Heart right ventricle (tissue), 16 donors: ENCODE measurements at places on chromosomes 5 and 9. TPM values are rescaled to one million over a fixed set of nuclear protein-coding genes. Genes with fewer than 3 reads are reported as not detected.

TNC gene
- total RNA-seq = 0.41 TPM

DNA sequence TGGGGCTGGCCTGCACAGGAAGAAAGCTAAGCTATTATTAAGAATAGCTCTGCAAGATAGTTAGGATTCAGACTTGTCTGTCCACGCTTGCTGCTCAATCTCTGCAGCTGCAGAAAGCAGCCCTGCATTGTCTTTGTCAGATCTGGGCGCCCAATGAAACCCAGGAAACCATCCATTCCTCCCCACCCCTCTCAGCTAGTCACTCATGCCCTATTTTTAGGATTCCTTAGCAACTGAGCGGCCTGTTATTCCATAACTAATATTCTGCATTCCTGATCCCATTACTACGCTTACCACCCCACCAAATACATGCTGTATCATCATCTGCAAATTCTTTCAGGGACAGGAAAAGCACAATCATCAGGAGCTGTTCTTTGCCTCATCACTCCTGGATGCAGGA is 52.9 kb upstream of the APC start:
- DNase-seq = peak; percentile 11

GRCh38 chr5:102583276-102584124 is 84.7 kb upstream of the SLCO6A1 start:
- no peak for DNase-seq

DNA sequence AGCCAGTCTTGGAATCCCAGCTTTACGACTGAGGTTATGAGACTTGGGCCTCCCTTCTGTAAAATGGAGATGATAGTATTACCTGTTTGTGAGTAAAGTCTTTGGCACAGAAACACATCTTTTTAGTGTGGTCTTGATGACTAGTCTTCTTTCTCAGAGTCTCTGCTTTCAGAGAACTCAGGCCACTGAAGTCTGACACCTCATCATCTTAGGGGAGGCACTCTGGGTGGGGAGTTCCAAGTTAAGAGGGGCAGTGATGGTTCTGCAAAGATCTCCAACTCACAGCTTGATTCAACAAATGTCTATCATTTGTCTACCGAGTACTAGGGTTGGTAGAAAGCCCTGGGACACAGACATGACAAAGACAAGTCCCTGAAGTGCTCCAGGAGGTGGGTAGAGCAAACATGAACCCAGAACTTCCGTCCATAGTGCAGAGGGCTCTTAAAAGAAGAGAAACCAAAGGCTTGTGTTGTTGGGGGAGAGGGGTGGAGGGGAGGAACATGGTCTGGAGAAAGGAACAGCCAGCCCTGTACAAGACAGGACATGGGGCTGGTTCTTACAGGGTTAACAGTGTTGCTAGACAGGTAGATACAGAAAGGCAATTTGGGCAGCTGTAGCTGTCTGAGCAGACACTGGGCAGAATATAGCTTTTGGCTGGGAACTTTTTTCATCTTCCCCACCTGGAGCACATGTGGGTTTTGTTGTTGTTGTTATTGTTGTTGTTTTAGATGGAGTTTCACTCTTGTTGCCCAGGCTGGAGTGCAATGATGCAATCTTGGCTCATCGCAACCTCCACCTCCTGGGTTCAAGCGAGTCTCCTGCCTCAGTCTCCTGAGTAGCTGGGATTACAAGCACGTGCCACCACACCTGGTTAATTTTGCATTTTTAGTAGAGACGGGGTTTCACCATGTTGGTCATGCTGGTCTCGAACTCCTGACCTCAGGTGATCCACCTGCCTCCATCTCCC is 2.6 kb upstream of the CD14 start:
- DNase-seq = no peak

DNA sequence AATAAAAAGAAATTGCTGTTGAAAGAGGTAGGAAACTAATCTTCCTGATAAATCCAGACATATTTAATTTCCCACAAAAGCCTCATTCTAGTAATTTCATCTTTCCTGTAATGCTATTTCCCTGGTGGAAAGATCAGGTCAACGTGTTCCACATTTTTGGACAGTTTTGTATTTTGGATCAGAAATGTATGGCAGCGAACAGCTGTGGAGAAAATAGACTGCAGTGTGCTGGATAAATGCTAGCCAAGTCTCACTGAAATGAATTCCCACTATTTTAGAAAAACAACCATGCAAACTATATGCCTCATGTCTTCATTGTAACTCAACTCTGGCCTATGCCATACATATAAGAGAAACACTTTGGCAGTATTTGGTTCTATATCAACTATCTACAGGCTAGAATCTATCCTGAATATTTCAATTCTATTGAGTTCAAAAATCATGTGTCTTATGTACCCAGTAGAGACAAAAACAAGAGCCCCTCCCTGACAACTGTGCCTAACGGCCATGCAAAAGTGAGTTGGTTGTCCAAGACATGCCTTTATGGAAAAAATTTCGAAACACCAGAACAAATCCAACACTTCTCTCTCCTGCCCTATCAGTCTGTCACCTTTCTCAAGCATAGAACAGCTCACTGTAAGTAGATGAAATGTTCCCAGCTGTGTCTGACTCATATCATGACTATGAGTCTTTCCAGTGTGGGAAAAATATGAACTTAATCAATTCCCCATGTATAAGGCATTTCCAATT is 191.3 kb upstream of the NREP start:
- DNase-seq = no peak

SLC6A18 gene
- not detected for total RNA-seq

PCDHGA1 gene
- total RNA-seq = 2.3 TPM

PCDHB12 gene
- 0.87 TPM for total RNA-seq

GABRA6 gene
- not detected for total RNA-seq

DNA sequence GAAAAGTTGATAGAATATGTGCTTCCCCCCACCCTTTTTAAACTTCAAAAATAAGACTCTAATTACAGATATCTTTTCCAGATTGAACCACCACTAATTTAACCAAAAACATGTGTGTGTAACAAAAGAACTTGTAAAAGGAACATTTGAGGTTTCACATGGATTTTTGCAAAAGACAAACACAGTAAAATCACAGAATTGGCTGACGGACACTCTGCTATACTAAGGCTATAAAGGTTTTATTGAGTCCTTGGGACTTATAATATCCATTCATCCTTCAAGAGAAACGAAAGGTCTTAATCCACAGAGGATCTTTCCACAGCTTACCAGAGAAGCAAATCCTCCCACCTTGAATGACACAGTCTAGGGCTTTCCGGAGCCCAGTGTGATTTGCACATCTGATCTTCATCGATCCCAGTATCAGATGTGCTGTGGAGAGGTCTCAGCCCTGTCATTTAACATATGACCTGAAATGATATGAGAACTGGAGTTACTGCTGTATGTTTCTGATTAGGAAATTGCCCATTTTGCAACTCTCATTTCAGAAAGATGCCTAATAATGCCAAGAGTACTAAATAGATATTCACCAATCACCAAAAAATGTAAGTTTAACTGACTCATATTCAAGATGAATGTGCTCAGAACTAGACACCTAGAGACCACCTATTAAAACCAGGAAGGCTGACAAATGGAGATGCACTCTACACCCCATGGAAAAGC is 256.5 kb upstream of the FBXL7 start:
- no peak for DNase-seq

DNA sequence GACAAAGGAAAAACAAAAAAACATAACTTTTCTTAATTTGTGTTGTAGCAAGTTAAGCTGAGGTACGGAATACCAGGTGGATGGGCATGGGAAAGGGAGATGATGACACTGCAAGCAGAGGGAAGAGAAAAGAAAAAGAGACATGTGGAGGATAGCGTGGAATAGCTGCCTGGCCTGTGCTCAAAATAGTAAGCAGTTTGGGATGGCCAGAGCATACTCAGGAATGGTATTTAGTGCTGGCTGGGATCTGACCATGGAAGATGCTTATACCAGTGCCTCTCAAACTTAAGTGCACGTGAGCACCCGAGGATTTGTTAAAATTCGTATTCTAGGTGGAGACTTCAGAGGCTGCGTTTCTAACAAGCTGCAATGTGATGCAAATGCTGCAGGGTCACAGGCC is 41.3 kb downstream of the LNPEP start:
- peak; percentile 13 for DNase-seq

GRCh38 chr5:98443881-98444280 is 329.6 kb upstream of the RGMB start:
- no peak for DNase-seq

DNA sequence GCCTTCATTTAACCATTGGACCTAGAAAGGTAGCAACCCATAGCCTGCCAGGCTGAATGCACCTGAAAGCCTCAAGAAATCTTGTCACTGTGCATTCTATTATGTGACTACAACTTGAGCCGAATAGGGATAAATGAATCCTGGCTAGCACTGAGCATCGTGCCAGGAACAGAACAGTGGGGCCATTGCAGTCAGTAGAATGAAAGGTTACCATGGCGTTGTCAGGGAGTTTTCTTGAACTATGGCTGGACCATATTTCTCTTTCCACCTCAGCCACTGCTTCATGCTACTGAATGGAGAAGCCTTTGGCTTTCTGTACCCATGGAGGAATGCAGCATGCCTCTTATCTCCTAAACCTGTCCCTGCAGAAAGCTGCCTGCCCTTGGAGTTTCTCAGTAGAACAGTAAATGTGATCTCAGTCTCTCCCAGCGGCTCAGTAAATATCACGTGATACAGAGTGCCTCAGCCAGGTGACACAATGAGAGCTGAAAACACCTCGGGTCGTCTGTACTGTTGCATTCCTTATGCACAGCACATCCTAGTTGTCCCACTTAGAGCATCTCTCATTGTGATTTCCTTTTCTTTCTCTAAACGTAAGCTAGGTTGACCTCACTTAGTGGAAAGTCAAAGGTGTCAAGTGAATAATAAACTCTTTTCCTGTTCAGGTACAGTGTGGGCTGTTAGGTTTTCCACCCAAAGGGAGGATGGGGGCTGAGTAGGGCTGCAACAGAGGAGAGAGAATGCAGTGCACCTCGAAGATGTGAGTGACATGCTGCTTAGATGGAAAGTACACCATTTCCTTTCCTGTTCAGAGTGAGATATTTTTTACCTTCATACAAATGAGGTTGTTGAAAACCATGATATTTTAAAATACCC is 115.3 kb downstream of the MACIR start:
- no peak for DNase-seq

DNA sequence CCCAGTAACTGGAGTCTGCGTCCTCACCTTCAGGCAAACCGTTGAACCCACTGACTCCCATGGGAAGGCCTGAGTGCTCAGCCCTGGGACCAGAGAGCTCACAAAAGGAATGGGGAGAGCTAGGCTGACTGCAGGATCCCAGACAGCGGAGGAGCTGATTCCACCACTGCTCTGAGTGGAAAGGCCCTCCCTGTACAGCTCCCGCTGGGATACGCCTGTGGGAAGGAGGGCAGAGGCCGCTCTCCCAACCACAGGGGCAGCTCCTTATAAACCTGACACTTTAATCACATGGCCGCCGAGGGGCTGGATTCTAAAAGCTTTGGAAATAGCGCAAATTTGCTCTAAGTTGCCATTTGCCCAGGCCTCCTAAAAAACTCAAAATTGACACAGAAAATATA is 37.1 kb downstream of the DBH start:
- DNase-seq = no peak

DNA sequence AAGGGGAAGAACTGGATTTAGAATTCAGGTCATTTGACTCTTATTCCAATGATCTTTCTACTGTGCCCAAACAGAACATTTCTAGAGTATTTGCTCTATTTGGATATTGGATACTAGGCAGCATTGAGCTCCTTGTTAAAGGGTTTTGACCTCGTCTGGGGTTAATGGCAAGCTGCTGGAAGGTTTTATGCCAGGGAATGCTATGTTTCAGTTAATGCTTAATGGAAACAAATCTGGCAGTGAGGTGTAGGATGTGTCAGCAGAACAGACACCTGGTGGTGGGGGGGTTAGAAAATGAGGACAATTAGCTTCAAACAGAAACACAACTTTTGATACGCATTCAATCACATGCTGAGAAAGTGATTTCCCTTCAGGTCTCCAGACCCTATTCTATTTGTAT is 51.5 kb downstream of the AGXT2 start:
- DNase-seq = no peak

- no peak for DNase-seq
Measured at GRCh38 chr9:89667726-89668125, 62.9 kb downstream of the GADD45G start.

- DNase-seq = no peak
Measured at GRCh38 chr9:18190671-18191374, 283.1 kb upstream of the ADAMTSL1 start.

GRCh38 chr9:113656771-113657670 is 193.5 kb downstream of the RGS3 start:
- no peak for DNase-seq

DNA sequence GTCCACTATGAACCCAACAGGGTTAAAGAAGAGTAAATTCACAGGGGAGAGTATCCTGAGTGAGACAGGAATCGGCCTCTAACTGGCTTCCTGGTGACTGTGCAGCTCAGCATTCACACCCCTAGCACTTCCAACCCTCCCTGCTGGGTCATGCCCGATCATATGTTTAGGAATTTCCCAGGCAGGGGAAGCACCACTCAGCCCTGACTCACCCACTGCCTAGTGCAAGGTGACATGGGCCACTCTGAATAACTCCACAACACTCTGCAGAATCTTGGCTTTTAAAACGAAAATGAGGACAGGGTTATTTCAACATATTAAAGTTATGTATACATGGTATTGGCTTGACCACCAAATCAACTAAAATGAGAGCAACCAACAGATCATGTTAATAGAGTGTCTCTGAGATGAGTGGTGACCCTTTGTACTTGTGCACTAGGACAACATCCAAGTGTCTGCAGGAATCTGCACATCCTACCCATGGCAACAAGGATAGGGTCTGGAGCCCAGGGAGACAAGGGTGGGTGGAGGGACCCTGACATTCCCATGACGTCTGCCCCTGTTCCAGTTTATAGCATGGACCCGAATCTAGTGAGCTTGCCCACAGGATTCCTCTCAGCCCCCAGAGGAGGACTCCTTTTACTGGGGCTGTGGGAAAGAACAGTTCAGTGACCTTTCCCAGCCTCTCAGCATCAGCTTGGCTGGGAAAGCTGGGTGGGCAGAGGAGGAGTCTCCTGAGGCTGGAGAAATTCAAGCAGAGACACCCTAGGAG is 485.8 kb downstream of the SEMA5A start:
- peak; percentile 25 for DNase-seq

TXNDC8 gene
- not detected for total RNA-seq

DNA sequence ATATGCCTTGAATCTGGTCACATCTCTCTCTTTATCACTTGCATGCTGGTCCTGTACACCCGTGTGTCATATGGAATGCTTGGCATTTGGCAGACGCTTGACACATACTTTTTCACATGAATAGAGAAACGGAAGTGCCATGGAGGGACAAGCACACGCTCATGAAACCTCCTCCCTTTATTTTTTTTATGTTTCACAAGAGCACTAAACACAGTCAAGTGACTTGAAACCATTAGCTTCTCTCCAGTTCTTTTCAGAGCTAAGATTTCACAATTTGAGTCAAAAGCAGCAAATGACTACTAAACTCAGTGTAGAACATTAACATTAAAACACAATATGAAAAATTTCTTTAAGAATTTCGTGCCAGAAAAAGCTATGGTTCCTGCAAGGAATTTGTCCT is 151.1 kb downstream of the DOCK2 start:
- DNase-seq = no peak
